ENCODE measurements at places on chromosomes 16 and 17.

- DNase-seq = no peak
- H3K4me3 ChIP-seq = no peak overlapping the region
- no peaks in the 10 kb centered on the region for H3K36me3 ChIP-seq
- H3K27me3 ChIP-seq = no peaks in the 10 kb centered on the region
- H3K27ac ChIP-seq = no peak overlapping the region
Observed at GRCh38 chr16:57791195-57791892, 10.9 kb downstream of the KIFC3 start.

DNA sequence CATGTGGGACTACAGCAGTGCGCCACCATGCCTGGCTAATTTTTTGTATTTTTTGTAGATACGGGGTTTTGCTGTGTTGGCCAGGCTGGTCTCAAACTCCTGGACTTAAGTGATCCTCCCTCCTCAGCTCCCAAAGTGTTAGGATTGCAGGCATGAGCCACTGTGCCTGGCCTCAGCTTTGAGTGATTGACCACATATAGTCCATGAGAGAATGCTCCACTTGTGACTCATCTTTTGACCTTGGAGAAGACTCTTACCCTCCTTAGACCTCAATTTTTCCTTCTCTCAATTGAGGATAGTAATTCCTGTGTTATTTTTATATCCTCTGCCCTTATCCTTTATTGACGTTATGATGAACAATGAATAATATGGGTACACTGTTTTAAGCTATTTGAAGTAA is 30.9 kb upstream of the DUSP14 start:
- no peak for DNase-seq
- H3K36me3 ChIP-seq = peaks cover 4% of the 10 kb centered on the region
- H3K4me3 ChIP-seq = no peak overlapping the region
- no peaks in the 10 kb centered on the region for H3K4me1 ChIP-seq
- no peak overlapping the region for H3K27ac ChIP-seq

DNA sequence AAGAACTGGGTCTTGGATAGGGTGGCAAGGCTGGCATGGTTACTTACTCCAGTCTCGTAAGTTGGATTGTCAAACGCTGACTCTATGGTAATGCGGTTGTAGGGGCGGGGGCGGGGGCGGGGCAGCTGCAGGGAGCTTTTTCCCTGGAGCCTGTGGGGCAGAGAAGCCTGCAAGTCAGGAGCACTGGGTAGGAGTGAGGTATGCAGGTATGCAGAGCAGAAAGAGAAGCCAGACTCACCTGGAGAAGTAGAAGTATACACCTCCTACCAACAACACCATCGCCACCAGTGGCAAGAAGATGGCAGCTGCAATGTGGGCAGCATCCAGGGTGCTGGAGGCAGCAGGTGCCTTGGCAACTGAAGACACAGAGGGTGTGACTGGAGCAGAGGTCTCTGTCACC is 4.8 kb upstream of the PHF12 start:
- H3K27me3 ChIP-seq = no peaks in the 10 kb centered on the region
- DNase-seq = no peak
- H3K4me1 ChIP-seq = peaks cover 3% of the 10 kb centered on the region
- H3K27ac ChIP-seq = no peak overlapping the region

DNA sequence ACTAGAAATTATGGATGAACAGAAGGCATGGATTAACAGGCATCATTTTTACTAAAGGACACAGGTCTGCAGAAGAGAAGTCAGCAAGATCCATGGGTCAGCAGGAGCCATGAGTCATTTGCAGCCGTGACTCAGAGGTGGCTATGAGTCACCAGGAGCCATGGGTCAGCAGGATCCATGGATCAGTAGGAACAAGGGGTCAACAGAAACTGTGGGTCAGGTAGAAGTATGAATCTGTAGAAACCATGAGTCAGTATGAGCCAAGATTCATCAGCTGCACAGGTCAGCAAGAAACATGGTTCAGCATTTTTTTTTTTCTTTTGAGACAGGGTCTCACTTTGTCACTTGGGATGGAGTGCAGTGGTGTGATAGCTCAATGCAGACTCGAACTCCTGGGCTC is 58.2 kb upstream of the HS3ST4 start:
- peaks cover 3% of the 10 kb centered on the region for H3K27me3 ChIP-seq
- H3K4me3 ChIP-seq = no peak overlapping the region

DNA sequence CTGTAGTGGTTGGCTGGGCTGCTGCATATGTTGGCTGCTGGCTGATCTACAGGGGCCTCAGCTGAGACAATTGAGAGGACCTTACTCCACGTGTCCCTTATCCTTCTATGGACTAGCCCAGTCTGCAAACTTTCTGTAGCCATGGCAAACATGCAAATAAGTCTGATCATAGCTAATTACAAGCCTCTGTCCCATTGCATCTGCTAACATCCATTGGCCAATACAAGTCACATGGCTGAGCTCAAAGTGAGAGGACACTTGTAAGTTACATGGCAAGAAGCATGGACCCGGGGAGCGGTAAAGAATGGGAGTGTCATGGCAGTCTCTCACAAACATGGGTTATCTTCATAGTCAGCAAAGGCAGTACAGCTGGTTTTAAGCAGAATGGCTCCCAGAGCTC is 11.6 kb upstream of the IL4R start:
- peaks cover 4% of the 10 kb centered on the region for H3K27me3 ChIP-seq
- H3K4me3 ChIP-seq = no peak overlapping the region
- H3K4me1 ChIP-seq = no peaks in the 10 kb centered on the region
- no peak for DNase-seq
- no peaks in the 10 kb centered on the region for H3K36me3 ChIP-seq
- no peak overlapping the region for H3K27ac ChIP-seq

- no peak for DNase-seq
Observed at GRCh38 chr17:77417575-77417974, 276.8 kb downstream of the SEC14L1 start.

DNA sequence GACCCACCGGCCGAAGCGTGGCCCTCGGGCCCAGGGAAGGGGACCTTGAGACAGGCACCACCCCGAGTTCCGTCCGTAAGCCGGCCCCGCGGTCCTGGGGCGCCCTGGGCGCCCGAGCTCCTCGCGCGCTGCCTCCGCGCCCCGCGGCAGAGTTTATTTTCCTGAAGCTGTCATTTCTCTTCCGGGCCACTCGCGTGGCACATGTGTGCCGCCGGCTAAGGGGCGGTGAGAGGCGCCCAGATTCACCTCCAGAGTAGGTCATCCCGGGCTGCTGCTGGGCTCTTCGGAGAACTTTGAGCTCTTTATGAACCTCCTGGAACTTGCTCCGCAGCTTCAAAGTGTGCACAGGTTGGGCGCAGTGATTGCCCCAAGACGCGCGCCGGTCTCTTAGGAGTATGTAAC is 489 bp downstream of the ZC3H18 start:
- H3K4me1 ChIP-seq = peaks cover 9% of the 10 kb centered on the region
- DNase-seq = no peak
- no peaks in the 10 kb centered on the region for H3K36me3 ChIP-seq
- no peaks in the 10 kb centered on the region for H3K27me3 ChIP-seq
- H3K4me3 ChIP-seq = peak overlapping the region; percentile 90
- peak overlapping the region; percentile 88 for H3K27ac ChIP-seq

- H3K27me3 ChIP-seq = peaks cover 28% of the 10 kb centered on the region
- DNase-seq = no peak
- no peak overlapping the region for H3K4me3 ChIP-seq
- H3K4me1 ChIP-seq = no peaks in the 10 kb centered on the region
- no peak overlapping the region for H3K27ac ChIP-seq
Observed at GRCh38 chr16:49052846-49053245, 228.8 kb downstream of the CBLN1 start.

- no peaks in the 10 kb centered on the region for H3K36me3 ChIP-seq
- peaks cover 12% of the 10 kb centered on the region for H3K4me1 ChIP-seq
- no peak for DNase-seq
- H3K27ac ChIP-seq = no peak overlapping the region
Observed at GRCh38 chr16:79047337-79047736, 553.2 kb downstream of the MAF start.

DNA sequence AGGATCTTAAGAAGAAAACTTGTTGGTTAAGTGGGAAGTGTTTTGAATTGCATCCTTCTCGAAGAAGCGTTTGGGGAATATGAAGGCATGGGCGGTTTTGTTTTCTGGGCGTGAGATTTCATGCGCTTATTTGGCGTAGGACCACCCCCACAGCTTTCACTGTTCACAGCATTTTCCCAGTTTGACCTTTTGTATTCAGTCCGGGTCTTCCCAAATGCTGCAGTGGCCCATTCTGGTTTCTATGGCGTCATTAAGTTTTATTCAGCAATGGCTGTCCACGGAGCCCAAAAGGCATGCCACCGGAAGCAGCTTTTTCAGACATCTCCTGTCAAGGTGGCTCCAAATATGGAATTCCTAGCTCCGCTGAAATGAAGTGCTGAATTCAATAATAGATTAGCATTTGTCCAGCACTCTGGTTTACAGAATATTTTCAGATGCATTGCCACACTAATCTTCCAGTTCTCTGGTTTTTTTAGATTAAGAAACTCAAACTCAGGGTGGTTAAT is 90.6 kb upstream of the FBXO47 start:
- H3K27ac ChIP-seq = no peak overlapping the region
- no peak for DNase-seq
- H3K27me3 ChIP-seq = peaks cover 12% of the 10 kb centered on the region
- no peaks in the 10 kb centered on the region for H3K36me3 ChIP-seq
- peaks cover 14% of the 10 kb centered on the region for H3K4me1 ChIP-seq

GRCh38 chr16:70578035-70578434 is 54.4 kb downstream of the SF3B3 start:
- H3K36me3 ChIP-seq = peaks cover 5% of the 10 kb centered on the region
- peaks cover 14% of the 10 kb centered on the region for H3K4me1 ChIP-seq
- H3K27ac ChIP-seq = no peak overlapping the region
- DNase-seq = no peak

DNA sequence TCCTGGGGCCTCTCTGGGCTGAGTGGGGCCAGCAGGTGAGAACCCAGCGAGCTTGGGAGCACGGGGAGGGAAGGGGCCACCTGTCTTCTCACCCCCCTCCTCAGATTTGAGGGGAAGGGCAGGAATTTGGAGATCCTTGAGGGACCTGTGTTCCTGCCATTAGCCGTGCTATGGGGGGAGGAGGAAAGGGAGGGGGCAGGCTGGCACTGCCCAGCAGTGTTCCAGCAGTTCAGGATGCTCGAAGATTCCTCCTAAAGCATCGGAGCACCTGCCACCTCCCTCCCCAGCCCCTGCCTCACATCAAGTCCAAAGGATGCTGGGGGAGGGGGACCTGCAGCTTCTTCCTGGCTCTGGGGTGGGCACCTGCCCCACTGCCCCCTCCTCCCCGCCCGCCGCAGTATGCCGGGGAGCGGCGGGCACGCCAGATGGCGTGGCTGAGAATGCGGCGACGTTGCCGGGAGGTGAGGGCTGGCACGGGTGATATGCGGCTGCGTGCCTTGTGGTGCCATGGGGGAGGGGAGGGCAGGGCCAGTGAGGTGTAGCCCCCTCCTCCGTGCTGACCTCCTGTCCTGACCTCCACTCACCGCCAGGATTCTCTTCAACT is 4.7 kb upstream of the NEUROD2 start:
- peaks cover 92% of the 10 kb centered on the region for H3K27me3 ChIP-seq
- no peaks in the 10 kb centered on the region for H3K36me3 ChIP-seq
- no peak for DNase-seq
- no peak overlapping the region for H3K4me3 ChIP-seq
- H3K4me1 ChIP-seq = no peaks in the 10 kb centered on the region
- H3K27ac ChIP-seq = no peak overlapping the region

GRCh38 chr17:59421722-59422121 is 90.3 kb downstream of the YPEL2 start:
- DNase-seq = no peak
- no peaks in the 10 kb centered on the region for H3K36me3 ChIP-seq
- H3K4me3 ChIP-seq = no peak overlapping the region
- no peaks in the 10 kb centered on the region for H3K27me3 ChIP-seq
- peaks cover 32% of the 10 kb centered on the region for H3K4me1 ChIP-seq

GRCh38 chr17:17552351-17553216 is 38.9 kb downstream of the PEMT start:
- no peak for DNase-seq
- no peaks in the 10 kb centered on the region for H3K27me3 ChIP-seq
- no peaks in the 10 kb centered on the region for H3K36me3 ChIP-seq
- peaks cover 17% of the 10 kb centered on the region for H3K4me1 ChIP-seq
- H3K27ac ChIP-seq = no peak overlapping the region

- H3K4me3 ChIP-seq = peak overlapping the region; percentile 85
- peaks cover 3% of the 10 kb centered on the region for H3K36me3 ChIP-seq
- H3K4me1 ChIP-seq = no peaks in the 10 kb centered on the region
- peak; percentile 83 for DNase-seq
- H3K27ac ChIP-seq = peak overlapping the region; percentile 76
Observed at GRCh38 chr17:29615492-29616299, 7.0 kb downstream of the CORO6 start.

GRCh38 chr17:34024806-34025551 is 230.1 kb upstream of the CCL2 start:
- H3K27me3 ChIP-seq = peaks cover 18% of the 10 kb centered on the region

GRCh38 chr17:58630883-58631522 is 60.8 kb downstream of the TEX14 start:
- no peaks in the 10 kb centered on the region for H3K27me3 ChIP-seq
- H3K36me3 ChIP-seq = no peaks in the 10 kb centered on the region
- peak overlapping the region; percentile 61 for H3K4me3 ChIP-seq
- no peak overlapping the region for H3K27ac ChIP-seq
- no peaks in the 10 kb centered on the region for H3K4me1 ChIP-seq
- DNase-seq = no peak

GRCh38 chr16:28984619-28985135 is at the start of gene LAT:
Gene LAT (plus strand): TSS chr16:28985052. CDS start chr16:28985418, 366 bp downstream.
- no peak for DNase-seq
- peaks cover 18% of the 10 kb centered on the region for H3K36me3 ChIP-seq
- no peaks in the 10 kb centered on the region for H3K27me3 ChIP-seq
- H3K4me1 ChIP-seq = no peaks in the 10 kb centered on the region

DNA sequence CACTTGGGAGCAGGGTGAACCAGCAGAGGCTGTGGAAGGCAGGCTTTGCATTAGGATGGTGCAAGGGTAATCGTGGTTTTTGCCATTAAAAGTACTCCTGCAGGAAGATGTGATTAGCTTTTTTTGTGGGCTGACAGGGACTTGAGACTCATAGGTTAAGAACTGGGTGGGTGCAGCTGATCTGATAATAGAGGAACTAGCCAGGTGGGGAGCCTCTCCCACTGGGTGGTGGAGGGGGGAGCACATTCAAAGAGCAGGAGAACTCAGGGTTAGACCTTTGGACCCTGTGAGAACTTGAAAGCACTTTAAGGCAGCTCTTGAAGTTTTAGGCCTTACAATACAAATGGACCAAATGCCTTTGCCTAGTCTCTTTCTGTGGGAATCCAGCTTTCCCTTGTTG is 32.4 kb downstream of the CCL4 start:
- peaks cover 16% of the 10 kb centered on the region for H3K4me1 ChIP-seq
- H3K4me3 ChIP-seq = no peak overlapping the region
- no peak overlapping the region for H3K27ac ChIP-seq
- no peaks in the 10 kb centered on the region for H3K36me3 ChIP-seq
- H3K27me3 ChIP-seq = peaks cover 7% of the 10 kb centered on the region

DNA sequence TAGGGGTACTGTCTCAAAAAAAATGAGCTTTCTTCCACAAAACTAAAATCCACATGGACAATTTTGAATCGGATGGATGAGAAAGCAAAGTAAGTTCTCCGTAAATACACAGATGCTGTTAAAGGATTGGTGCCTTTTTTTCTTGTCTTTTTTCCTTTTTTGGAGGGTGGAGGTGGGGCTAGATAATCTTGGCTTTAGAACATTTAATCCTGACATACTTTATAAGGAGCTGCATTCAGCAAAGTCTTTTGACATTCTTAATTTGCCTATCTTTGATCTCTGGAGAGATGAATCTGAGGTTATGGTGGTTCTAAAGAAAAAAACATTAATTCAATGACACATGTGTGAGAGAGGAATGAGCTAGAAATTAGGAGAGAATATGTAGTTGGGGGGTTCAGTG is 312.3 kb upstream of the KCNJ16 start:
- peak overlapping the region; percentile 87 for H3K27ac ChIP-seq
- no peak for DNase-seq
- H3K4me3 ChIP-seq = no peak overlapping the region
- no peaks in the 10 kb centered on the region for H3K36me3 ChIP-seq
- H3K27me3 ChIP-seq = no peaks in the 10 kb centered on the region
